ENCODE measurements at places on chromosomes 16 and 17. TPM values are rescaled to one million over a fixed set of nuclear protein-coding genes. Genes with fewer than 3 reads are reported as not detected.

DNA sequence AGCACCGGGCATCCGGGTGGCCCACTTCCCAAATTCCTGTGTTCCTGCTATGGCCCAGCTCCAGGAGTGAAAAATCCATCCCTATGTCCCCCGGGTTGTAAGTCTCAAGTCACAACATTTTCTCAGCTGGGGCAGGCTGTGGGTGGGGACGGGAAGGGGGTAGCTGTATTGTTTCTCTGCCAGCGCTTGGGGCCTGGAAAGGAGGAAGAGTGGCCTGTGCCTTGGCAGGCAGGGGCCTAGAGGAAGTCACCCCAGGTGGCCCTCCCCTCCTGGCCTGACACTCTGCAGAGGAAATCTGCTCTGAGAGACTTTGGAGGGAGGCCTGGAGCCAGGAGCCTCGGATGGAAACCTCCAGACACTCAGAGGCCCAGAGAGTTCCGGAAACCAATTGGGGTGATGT is 10.6 kb upstream of the SCN4A start:
- no peak overlapping the region for H3K27ac ChIP-seq
- DNase-seq: no peak
- H3K27me3 ChIP-seq: no peaks in the 10 kb centered on the region
- H3K4me3 ChIP-seq: no peak overlapping the region
- no peaks in the 10 kb centered on the region for H3K36me3 ChIP-seq

DNA sequence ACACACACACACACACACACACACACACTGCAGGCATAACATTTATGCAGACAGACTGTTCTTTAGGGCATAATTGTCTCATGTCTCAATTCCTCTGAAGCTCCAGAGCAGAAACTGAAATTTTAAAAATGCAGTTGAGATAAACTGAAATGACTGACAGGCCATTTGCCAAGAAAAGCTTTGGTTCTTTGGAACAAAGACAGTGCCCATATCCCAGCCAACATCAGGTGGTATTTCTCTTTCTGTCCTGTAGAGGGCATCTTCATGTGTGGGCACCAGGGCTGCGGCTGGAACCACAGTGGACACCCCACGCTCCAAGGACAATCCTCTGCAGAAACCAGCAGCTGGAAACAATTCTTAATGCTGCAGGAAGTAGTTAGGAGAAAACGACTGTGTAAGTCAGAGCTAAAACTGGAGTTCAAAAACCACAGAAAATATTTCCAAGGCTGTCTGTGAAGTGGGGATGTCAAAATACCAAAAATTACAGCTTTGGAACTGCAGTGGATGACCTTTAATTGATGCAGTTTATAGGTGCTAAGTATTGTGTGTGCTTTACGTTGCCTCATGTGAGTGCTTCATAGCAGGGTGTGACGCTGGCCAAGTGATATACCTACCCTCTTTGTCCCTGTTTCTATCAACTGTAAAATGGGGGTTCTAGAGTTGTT is 10.6 kb upstream of the MEFV start:
- H3K36me3 ChIP-seq: peaks cover 17% of the 10 kb centered on the region
- H3K27me3 ChIP-seq: no peaks in the 10 kb centered on the region
- H3K4me1 ChIP-seq: peaks cover 18% of the 10 kb centered on the region

DNA sequence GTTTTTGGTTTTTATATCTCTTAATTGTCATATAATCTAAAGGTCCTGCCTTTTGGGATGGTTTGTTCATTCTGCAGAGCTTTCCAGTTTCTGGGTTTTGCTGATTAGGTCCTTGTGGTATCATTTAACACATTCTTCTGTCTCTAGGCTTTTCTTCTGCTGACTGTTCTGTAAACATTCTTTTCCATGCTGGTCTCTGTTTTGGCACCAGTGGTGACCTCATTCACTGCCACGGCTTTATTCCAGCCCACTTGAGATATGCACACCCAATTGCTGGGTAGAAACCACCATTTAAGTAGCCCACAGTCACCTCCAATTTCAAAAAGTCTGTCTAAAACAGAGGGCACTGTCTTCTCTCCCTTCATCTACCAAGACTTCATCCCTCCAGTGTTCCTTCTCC is 31.1 kb upstream of the COX10 start:
- no peak for DNase-seq
- H3K36me3 ChIP-seq: no peaks in the 10 kb centered on the region
- no peak overlapping the region for H3K4me3 ChIP-seq
- no peaks in the 10 kb centered on the region for H3K27me3 ChIP-seq

DNA sequence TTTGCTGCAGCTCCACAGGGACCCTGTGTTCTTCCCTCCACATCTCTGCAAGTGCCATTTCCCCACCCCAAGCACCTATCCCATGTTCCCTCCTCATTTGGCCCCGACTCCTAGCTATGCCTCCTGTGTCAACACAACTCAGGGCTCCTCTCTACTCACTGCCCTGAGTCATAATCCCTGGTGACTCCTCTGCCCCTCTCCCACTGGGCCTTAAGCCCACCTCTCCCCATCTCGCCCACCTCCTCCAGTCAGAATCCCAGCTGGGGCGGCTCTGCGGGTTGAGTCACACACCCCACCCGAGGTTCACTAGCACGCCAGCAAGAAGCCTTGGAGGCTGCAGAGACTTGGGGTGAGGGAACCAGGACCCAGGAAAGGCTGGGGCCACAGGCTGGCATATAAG is 346.2 kb downstream of the FOXL1 start:
- no peaks in the 10 kb centered on the region for H3K36me3 ChIP-seq
- H3K4me3 ChIP-seq: no peak overlapping the region
- H3K27me3 ChIP-seq: peaks cover 24% of the 10 kb centered on the region
- peaks cover 4% of the 10 kb centered on the region for H3K4me1 ChIP-seq
- DNase-seq: no peak

- no peak overlapping the region for H3K4me3 ChIP-seq
- no peak overlapping the region for H3K27ac ChIP-seq
- DNase-seq: no peak
- no peaks in the 10 kb centered on the region for H3K36me3 ChIP-seq
- no peaks in the 10 kb centered on the region for H3K27me3 ChIP-seq
Measured at GRCh38 chr16:4373909-4374742, 2.5 kb downstream of the VASN start.

DNA sequence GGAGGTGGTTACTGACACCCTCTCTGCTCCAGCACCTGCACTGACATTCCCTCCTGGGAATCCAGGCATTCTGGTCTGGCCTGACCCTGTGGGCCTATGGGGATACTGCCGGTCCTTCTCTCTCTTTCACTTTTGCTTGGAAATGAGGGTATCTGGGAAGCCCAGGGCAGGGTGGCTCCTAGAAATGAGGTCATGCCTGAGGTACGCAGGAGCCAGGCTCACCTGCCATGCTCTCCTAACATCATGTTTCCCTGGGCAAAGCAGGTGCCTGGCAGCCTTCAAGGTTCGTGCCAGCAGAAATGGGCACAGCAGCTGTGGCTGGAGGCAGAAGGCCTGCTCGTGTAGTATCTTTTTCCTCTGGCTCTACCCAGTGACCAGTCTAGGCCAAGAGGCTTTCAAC is 3.3 kb downstream of the ITGA3 start:
- H3K27ac ChIP-seq: no peak overlapping the region
- H3K27me3 ChIP-seq: peaks cover 7% of the 10 kb centered on the region
- DNase-seq: no peak
- no peak overlapping the region for H3K4me3 ChIP-seq

Gene MT4
- not detected for total RNA-seq

Gene GAST
- not detected for total RNA-seq

- no peak overlapping the region for H3K27ac ChIP-seq
- H3K36me3 ChIP-seq: no peaks in the 10 kb centered on the region
- no peak for DNase-seq
- no peak overlapping the region for H3K4me3 ChIP-seq
Measured at GRCh38 chr17:81686614-81687013, 2.8 kb downstream of the HGS start.

- no peak overlapping the region for H3K4me3 ChIP-seq
- H3K4me1 ChIP-seq: no peaks in the 10 kb centered on the region
- no peaks in the 10 kb centered on the region for H3K27me3 ChIP-seq
- no peaks in the 10 kb centered on the region for H3K36me3 ChIP-seq
- peak; percentile 49 for DNase-seq
Measured at GRCh38 chr17:81153340-81153803, 11.9 kb upstream of the PVALEF start.

DNA sequence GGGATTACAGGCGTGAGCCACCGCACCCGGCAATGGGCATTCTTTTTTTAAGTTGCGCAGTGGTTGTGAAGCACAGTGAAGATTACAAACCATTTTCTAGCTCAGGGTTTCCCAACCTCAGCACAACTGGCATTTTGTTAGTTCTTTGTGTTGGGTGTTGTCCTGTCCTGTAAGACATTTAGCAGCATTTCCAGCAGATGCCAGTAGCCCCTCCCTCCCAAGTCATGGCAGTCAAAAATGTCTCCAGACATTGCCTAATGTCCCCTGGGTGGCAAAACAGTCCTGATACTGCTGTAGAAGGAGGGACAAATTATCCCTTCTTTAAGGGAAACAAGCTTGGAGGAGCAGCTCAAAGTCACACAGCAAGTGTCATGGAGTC is 15.6 kb downstream of the PLK1 start:
- H3K4me1 ChIP-seq: peaks cover 8% of the 10 kb centered on the region
- no peaks in the 10 kb centered on the region for H3K36me3 ChIP-seq
- no peak overlapping the region for H3K4me3 ChIP-seq
- DNase-seq: no peak

GRCh38 chr16:70473446-70474319 is 19.3 kb downstream of the FCSK start:
- H3K4me1 ChIP-seq: no peaks in the 10 kb centered on the region
- peak; percentile 32 for DNase-seq
- no peak overlapping the region for H3K4me3 ChIP-seq
- H3K36me3 ChIP-seq: no peaks in the 10 kb centered on the region
- no peaks in the 10 kb centered on the region for H3K27me3 ChIP-seq

DNA sequence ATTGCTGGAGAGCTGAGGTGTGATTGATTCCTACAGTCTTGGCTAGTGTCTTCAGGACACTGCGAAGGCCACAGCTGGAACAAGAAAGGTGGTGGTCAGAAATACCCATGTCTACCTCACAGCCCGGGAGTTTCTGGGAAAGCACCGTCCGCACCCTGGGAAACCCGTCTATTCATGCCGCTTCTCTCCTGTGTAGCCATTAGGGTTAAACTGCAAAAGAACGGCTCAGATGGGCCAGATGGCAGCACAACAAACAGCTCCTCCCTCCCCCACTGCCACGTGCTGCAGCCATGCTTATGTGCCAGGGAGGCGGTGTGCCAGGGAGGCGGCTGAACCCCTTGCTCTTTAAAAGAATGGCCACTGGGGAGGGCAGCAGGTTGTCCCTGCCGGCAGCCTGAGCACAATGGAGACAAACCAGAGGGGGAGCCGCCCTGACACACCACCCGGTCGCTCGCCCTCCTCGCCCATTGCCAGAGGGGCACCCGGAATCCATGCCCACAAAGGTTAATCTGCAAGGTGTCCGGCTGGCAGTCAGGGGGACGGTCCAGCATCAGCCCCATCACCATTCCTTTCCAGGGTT is 65.2 kb downstream of the CYTH1 start:
- H3K4me3 ChIP-seq: peak overlapping the region; percentile 17
- H3K27me3 ChIP-seq: no peaks in the 10 kb centered on the region
- H3K4me1 ChIP-seq: peaks cover 90% of the 10 kb centered on the region
- DNase-seq: peak; percentile 54

Gene SULT1A4
- total RNA-seq: 7.0 TPM

- H3K4me1 ChIP-seq: peaks cover 26% of the 10 kb centered on the region
- H3K27me3 ChIP-seq: no peaks in the 10 kb centered on the region
- peak; percentile 52 for DNase-seq
- peak overlapping the region; percentile 59 for H3K27ac ChIP-seq
- H3K4me3 ChIP-seq: peak overlapping the region; percentile 58
Measured at GRCh38 chr17:35345926-35346771, 27.3 kb downstream of the SLFN11 start.

Gene EVPLL
- not detected for total RNA-seq

DNA sequence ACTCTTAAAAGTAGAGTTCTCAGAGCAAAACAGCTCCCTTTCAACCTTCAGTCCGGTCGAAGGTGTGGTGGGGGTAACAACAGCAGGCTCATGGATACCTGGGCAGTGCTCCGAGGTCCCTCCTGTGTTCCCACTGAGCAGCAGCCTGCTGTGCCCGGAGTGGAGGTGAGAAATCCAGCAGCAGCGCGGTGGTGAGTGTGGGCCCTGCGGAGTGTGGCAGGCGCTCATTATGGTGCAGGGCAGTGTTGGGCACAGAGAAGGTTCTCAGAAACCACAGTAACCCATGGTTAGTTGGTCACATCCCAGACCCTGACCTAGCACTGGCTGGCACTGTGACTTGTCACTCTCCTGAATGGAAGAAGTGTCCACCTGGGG is 5.0 kb upstream of the P4HB start:
- H3K4me3 ChIP-seq: no peak overlapping the region
- no peak overlapping the region for H3K27ac ChIP-seq
- peaks cover 18% of the 10 kb centered on the region for H3K4me1 ChIP-seq
- H3K27me3 ChIP-seq: no peaks in the 10 kb centered on the region
- DNase-seq: peak; percentile 39

DNA sequence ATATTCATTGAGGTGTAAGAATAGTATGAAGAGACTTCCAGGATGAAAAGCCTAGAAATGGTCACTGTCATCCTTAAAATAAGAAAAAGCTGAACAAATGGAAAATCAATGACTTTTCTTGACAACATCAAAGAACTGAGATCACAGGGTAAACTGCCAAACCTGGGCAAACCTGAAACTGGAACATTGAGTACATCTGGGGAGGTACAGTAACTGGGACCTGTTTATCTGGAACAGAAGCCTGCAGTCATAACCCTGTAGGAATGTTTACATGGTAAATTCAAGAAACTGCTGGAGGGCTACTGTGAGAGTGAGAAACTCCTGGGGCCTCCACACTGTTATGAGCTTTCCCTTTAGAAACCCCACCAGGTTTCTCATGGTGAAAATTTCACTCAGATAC is 130.1 kb upstream of the PIRT start:
- H3K27me3 ChIP-seq: no peaks in the 10 kb centered on the region
- DNase-seq: no peak
- no peak overlapping the region for H3K4me3 ChIP-seq
- H3K36me3 ChIP-seq: no peaks in the 10 kb centered on the region

DNA sequence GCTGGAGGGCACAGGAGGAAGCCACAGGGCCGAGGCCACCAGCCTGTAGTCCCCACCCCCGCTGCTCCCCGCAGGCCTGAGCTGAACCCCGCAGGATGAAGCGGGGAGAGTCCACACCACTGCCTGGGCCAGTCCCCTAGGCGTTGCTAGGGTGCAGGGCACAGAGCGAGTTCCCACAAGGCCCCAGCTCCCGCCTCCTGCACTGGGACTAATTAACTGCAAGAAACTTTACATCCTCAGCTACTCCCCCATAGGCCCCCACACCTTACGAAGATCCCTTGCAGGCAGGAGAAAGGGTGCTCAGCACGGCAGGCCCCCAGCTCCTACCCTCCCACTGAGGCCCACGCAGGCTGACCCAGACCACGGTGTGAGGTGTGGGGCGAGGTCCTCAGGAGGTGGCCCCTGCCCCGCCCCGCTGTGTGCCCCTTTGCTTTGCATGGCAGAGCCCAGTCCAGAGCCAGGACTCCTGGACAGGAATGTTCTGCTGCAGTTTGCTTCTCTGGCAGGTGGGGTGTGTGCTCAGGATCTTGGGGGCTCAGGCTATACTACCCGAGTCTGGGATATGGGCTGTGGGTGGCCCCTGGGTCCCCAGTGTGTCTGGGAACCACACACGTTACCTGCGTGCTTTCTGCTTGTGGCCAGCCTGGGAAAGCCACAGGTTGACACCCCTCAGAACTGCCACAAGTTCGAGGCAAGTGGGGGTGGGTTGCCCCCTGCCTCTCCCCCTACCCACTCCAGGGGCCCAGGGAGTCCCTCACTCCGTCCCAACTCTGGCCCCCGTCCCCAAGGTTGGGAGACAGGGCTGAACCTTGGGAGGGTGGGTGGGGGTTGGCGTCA is 1.2 kb downstream of the GNG13 start:
- H3K4me1 ChIP-seq: peaks cover 4% of the 10 kb centered on the region
- H3K4me3 ChIP-seq: no peak overlapping the region
- no peaks in the 10 kb centered on the region for H3K36me3 ChIP-seq
- H3K27ac ChIP-seq: no peak overlapping the region

- H3K36me3 ChIP-seq: no peaks in the 10 kb centered on the region
- H3K27me3 ChIP-seq: no peaks in the 10 kb centered on the region
- no peak overlapping the region for H3K27ac ChIP-seq
Measured at GRCh38 chr16:979859-980594, 1.5 kb upstream of the SOX8 start.
